Astrocyte of the spinal cord (primary cell): ENCODE measurements at places on chromosomes 7 and 10.
A peak's percentile ranks its signal among the peaks of the same experiment; 100 is the strongest.

DNA sequence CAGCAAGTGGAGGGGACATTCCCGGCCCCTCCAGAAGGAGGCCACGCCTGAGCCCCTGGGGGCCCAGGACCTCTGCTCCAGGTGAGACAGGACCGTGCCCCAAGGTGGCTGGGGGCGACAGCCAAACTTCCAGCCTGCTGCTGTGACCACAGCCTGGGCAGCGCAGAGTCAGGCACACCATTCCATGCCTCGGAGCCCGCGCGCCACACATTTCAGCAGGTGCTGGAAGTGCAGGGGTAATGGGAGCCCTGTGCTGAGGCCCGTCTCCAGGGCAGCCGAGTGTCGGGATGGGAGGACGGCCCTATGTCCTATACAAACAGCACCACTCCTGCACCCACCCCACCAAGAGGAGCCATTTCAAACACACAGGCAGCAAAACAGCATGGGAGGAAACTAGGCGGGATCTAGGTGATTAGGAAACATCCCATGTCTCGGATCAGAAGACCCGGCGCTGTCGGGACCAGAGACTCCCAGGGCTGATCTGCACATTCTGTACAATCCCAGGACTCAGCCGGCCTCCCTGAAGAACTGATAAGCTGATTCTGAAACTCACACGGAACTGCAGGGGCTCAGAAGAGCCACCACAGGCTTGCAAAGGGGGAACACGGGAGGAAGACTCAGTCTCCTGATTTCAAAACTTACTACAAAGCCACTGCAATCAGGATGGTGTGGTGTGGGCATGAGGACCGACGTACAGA, 272.3 kb downstream of the ELFN1 start:
- DNase-seq = no peak

- DNase-seq = no peak
Observed at GRCh38 chr7:81605493-81605892, 164.4 kb downstream of the HGF start.

GRCh38 chr10:2839081-2839725, 228.1 kb upstream of the PFKP start:
- no peak for DNase-seq

GRCh38 chr10:5968037-5968680, 9.2 kb downstream of the IL15RA start:
- no peak for DNase-seq

- DNase-seq = no peak
Observed at GRCh38 chr7:109930049-109930448, 1160.9 kb upstream of the LRRN3 start.

DNA sequence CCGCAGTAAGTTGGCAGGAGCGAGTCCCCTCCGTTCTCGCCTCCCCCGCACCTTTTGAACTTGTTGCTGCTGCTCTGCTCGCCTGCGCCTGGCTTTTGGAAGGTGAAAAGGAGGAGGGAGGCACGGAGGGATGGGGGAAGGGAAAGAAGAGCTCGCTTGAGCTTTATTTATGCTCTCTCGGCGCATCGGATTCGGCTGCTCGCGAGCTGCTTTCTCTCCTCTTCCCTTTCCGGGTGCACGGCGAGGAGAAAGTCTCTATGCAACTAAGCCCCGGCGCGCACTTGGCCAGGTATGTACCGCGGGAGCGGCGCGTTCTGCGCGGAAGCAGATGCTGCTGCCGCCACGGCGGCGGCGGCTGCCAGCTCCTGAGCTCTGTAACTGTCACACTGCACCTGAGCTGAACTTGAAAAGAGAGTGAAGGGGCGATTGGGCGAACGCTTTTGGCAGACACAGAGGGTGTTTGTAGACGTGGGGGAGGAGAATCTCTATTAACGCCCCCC, 551 bp downstream of the KCND2 start:
- DNase-seq = peak; percentile 16

DNA sequence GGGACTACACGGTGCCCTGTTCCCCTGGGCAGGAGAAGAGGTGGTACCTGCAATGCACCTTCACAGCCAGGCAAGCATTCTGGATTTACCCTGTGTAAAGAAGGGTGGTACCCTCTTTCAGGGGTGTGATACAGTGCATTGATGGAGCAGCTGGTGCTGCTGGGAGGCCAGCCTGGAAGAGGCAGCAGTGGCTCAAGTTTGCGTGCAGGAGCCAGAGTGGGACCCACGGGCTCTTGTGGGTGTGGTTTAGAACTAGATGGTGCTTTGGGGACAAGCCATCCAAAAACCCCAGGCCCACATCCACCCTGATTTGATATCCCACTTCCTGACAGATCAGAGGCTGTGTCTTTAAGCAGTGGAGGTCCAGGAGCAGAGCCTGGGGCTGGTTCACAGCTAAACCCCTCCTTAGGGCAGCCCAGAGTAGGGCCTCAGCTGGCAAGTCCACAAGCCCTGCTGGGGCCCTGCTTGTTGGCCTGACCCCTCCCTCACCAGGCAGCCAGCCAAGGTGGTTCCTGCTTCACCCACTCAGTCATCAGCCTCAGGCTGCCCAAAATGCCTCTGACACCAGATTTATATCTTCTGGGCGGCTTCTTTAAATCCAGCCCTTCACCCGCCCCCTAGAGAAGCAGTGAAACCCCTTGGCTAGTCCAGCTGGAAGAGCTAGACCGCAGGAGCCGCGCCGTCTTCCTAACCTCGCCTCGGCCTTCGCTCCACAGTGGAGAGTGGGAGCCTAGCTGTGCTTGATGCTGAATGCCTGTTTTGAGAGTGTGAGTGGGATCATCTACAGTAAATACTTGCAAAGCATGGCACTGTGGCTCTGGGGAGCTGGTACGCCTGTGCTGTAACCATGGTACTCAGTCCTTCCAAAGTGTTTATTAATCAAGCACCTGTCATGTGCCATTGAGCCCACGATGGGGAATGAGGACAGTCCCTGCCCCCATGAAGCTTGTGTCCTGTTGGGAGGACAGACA, 1.4 kb upstream of the ASIC3 start:
- DNase-seq = peak; percentile 53

DNA sequence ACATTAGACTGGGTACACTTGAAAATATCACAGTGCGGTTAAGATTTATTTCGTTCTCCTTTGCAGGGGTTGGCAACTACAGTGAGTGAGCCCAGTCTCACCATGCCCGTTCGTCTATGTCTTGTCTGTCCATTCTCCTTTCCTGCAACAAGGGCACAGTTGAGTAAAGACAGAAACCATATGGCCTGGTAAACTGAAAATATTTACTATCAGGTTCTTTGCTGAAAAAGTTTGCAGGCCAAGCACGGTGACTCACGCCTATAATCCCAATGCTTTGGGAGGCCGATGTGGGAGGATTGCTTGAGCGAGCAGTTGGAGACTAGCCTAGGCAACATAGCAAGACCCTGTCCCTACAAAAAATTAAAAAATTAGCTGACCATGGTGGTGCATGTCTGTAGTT, 11.4 kb upstream of the KCTD7 start:
- no peak for DNase-seq

- no peak for DNase-seq
Observed at GRCh38 chr10:19876570-19876969, 60.3 kb downstream of the PLXDC2 start.

DNA sequence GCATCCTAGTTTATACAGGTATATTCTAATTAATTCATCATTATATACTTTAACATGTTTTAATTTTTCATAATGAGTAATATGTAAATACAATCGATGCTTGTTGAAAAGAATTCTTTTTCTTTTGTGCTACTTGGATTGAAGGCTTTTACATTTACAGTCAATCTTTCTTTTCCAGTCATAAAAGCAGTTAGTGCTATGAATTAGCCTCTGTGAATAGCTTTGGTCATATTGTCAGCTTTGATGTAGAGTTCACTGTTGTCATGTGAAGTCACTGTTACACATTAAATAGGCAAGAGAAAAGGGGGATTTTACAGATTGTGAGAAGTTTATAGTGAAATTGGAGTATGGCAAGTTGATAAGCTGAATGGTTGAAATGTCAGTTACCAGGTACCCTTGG, 103.3 kb upstream of the FAM133B start:
- DNase-seq = no peak

GRCh38 chr10:11707624-11708350, 34.4 kb upstream of the ECHDC3 start:
- no peak for DNase-seq

DNA sequence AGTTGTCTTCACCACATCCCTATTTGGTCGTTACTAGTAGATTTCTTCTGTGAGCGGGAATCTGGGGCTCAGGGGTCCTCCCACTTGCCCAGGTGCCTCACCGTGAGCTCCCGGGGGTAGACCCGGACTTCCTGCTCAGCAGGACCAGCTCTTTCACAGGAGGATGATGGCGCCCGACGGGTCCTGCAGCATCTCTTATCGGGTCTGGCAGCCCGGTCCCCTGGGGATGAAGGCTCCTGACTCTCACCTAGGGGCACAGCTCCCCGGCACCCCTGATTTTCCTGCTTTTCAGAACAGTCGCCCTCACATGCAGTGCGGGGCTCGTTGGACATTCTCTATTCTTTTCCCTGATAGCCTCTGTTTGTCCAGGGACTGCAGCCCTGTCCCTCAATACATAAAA, 33.0 kb upstream of the SHH start:
- DNase-seq = no peak

DNA sequence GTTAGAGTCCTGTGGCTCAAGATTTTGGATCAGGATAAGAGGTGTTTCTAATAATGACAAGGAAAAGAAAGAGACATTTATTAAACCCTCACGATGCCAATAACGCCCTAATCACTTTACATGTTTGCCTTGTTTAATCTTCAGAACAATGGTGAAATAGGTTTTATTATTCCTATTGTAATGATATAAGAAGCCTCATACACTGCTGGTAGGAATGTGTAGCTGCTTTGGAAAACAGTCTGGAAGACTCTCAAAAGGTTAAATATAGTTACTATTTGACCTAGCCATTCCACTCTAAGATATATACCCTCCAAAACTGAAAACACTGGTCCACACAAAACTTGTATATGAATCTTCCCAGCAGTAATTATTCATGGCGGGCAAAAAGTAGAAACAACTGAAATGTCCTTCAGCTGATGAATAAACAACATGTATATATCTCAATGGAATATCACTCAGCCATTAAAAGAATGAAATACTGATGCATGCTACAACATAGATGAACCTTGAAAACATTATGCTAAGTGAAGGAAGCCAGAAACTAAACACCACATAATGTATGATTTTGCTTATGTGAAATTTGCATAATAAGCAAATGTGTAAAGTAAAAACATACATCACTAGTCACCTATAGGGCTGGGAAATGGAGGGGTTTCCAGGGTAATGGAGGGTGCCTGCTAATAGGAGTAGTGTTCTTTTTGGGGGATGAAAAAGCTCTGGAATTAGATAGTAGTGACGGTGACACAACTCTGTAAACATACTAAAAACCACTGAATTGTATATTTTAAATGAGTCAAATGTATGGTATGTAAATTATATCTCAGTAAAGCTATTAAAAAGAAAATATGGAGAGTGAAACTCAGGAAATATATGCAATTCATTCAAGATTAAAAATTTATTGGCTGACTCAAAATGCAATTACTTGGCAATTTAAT, 76.9 kb upstream of the ANK3 start:
- no peak for DNase-seq

DNA sequence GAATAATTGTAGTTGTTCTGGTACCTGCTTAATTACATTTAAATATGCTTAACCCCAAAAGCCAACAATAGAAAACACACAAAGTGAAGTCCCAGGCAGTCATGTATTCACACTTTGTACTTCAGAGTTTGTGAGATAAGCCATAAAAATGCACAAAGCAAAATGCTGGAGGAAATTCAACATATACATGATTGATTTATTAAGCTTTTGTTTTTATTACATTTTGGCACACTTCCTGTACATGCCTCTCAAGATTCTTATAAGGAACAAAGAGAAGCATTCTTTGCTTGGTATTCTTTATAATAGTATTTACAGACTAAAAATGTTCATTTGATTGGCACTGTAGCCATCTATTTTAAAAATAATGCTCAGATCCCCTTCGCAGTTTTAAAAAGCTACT, 107.7 kb upstream of the ANK3 start:
- DNase-seq = no peak

GRCh38 chr10:103054621-103055020, 136.5 kb downstream of the CNNM2 start:
- DNase-seq = no peak

GRCh38 chr7:80488851-80489370, 23.0 kb downstream of the GNAT3 start:
- DNase-seq = no peak

GRCh38 chr7:4744391-4745264, 30.8 kb upstream of the AP5Z1 start:
- peak; percentile 100 for DNase-seq

DNA sequence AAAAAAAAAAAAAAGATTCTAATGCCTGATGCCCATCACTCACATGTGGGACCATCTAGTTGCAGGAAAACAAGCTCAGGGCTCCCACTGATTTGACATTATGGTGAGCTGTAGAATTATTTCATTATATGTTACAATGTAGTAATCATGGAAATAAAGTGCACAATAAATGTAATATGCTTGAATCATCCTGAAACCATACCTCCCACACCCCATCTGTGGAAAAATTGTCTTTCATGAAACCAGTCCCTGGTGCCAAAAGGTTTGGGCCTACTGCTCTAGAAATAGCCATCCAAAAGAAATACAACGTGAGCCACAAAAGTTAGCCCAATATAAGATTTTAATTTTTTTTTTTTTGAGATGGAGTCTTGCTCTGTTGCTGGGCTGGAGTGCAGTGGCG, 265.1 kb downstream of the PRPF18 start:
- DNase-seq = no peak

GRCh38 chr7:114008696-114009095, 89.9 kb upstream of the PPP1R3A start:
- no peak for DNase-seq

GRCh38 chr7:74258639-74259038, 4.4 kb upstream of the RFC2 start:
- no peak for DNase-seq

- no peak for DNase-seq
Observed at GRCh38 chr7:138449580-138449979, 10.5 kb upstream of the TRIM24 start.

DNA sequence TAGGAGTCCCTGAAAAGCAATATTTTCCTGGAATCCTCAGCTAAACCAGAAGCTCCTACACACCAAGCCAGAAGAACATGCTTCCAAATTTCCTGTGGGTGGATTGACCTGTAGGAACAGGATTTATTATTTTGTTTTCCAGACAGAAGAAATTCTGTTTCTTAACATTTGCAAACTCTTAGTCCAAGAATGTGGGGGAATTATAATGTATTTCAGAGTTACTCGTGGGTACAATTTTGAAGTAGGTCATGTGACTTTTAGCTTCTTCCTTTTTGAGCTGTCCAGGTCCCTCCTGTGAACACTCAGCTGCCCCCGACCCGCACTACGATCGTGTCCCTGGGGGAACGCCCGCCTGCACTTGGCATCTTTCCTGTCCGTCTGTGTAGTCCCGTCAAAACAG, 27.7 kb upstream of the VIPR2 start:
- DNase-seq = no peak

DNA sequence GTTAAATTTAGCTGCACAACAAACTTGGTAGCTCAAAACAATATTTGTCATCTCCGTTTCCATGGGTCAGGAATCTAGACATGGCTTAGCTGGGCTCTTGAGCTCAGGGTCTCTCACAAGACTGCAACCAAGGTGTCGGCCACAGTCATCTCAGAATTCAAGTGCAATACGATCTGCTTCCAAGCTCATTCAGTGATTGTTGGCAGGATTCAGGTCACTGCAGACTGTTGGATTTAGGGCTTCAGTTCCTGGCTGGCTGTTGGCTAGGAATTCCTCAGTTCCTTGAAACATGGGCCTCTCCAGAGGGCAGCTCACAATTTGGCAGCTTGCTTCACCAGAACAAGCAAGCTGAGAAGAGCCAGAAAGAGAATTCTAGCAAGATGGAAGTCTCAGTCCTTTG, 17.5 kb upstream of the CHST3 start:
- DNase-seq = no peak
